ENCODE measurements at places on chromosomes 4 and X.

- no peak for DNase-seq
These were observed 31.2 kb downstream of the MSX1 start for GRCh38 chr4:4890574-4891255.

DNA sequence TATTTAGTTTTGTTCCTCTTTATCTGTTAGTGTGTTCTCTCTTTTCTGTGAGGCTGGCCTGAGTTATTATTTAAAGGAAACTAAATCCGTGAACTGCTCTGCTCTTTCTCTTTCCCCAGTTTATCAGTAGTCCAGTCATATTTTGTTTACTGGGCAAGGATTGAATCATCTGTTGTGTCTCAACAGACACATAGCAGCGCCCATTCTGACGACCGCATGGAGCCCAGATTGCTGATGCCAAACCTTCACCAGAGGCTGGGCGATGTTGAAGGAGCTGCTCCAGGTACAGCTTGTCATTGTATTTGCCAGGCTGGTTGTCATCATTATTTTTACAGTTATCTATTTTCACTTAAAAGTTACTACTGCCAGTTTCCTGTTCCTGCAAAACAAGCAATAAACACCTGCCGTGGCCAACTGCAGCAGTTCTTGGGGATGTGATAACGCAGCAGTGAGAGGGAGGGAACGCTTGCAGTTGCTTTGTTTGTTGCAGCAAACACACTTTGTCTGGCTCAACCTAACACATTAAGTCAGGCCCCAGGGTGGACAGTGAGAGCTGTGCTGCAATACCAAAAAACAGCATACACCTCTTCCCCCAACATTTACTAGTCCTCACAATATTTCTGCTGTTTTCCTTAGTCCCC is 10.1 kb downstream of the REELD1 start:
- no peak for DNase-seq

DNA sequence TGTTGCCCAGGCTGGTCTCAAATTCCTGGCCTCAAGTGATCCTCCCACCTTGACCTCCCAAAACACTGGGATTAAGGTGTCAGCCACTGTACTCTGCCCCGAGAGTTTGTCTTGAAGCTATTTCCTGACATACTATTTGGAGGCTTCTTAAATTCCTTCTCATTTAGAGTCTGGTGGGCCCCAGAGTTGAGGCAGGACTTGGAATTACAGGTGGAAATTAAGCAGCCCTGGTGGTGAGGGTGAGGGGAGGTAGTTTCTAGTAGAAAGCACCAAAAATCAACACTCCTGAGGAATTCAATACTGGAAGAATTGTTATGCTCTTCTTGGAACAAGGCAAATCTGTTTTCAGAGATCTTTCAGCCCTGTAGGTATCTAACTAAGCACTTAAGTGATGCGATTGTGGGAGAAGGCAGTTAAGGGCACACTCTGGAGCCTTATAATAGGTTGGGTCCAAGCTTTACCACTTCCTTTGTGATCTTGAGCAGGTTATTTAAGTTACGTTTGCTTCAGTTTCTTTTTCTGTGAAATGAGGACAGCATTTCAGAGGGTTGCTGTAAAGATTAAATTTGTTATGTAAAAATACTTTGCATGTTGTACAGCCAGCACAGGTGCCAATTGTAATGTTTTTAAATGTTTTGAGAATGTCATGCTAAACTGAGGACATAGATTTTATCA is 200.7 kb downstream of the SOWAHB start:
- DNase-seq = no peak

DNA sequence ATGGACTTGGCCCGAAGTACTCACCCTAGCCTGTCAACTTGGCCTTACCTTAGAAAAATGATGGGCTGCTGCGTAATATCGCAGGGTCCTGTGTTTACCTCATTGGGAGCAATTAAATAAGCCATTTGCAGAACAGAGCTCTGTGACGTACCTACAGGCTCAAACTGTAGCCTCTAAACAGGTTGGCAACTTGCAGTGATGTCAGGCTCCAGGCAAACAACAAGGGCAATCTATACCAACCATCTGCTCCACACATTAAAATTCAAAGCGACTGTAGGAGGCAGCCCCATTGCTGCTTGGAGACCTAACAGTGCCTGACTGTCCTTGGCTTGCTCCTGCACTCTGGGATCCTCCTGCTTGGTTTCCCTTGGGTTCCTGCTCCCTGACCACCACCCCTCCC is 17.2 kb downstream of the VGLL1 start:
- no peak for DNase-seq

DNA sequence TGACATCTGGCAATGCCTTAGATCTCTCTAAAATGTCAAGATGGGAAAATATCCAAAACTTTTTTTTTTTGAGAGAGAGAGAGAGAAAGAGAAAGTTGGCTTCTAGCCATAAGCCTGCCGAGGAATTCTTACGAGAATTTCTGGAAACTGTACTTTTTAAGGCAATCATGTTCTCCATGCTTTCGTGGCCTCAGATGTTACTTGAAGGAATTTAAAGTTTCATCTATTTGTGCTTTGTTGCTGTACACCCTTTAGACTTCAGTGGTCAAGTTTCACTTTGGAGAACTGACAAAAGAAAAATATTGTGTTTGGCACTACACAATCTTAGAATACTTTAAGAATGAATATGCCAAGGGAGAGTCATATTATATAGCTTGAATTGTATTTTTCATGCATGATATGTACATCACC is 53.9 kb downstream of the FAT4 start:
- DNase-seq = no peak

DNA sequence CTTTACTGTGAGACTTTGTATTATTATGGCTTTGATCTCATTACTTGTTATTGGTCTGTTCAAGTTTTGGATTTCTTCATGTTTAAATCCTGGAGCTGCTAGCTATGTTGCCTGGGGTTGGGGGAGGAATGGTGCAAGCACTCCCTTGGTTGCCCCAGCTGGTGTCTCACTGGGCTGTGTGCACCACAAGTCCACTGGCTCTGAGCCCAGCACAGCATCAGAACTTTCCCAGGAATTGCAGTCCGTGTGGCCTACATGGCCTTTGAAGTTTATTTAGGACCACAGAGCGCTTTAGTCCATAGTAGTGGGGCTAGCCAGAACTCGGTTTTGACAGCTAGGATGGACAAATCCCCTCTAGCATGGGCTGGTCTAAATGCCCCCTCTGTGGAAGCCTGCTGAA is 278.8 kb upstream of the RPS6KA3 start:
- no peak for DNase-seq

DNA sequence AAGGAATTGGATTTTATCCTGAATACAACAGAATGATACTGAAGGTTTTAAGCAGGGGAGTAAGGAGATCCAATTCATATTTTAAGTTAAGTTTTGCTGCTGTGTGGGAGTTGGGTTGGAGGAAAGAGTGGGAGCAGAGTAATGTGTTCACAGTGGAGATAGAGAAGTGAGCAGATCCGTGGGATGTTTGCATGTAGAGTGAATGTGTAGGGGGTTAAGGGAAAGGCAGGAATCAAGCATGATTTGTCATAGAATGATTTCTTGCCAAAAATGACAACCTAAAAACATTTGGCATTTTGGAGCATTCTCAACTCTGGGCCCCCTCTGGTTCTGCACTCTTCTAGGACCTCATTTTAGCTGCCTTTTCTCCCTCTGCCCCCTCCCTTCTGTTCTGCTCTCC is 76.6 kb downstream of the ARHGAP10 start:
- DNase-seq = no peak

DNA sequence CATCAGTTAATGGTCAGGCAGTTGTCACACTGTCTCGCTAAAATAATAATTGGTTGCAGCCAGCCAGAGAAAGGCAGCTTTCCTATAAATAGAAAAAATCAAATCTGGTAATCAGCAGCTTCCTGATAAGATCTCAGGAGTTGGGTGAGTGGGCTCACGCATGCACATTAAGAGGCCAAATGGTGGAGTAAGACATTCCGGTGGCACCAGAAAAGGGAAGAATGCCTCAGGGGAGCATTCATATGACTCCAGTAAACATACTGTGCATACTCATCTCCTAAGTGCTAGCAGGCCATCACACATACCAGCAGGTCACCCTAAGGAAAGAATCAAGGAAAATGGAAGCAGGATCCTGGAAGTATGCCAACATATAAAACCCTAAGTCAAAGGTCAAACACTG is 40.1 kb downstream of the UGT2B15 start:
- no peak for DNase-seq

GRCh38 chr4:23736466-23736865 is 153.4 kb downstream of the PPARGC1A start:
- no peak for DNase-seq

GRCh38 chr4:70518716-70519115 is 347 bp downstream of the AMTN start:
- no peak for DNase-seq

DNA sequence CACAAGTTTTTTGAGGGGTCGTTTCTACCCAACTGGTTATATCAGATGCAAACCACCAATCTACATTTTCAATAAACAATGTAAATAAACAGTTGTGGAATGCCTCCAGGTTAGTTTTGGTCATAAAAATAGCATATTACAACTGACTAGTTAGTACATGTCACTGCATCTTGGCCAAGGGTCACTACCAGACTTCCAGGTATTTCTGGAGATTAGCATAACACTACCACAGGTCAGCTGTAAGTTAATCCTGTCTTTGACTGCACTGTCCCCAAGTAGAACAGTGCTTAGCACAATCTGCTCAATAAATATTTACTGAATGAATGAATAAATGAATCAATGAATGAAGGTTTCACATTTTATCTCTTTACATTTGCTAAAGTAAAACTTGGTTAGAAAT is 64.4 kb downstream of the TBC1D19 start:
- no peak for DNase-seq

GRCh38 chr4:41427306-41427882 is 110.6 kb upstream of the LIMCH1 start:
- no peak for DNase-seq

GRCh38 chr4:126221717-126222340 is 907.1 kb downstream of the FAT4 start:
- no peak for DNase-seq

DNA sequence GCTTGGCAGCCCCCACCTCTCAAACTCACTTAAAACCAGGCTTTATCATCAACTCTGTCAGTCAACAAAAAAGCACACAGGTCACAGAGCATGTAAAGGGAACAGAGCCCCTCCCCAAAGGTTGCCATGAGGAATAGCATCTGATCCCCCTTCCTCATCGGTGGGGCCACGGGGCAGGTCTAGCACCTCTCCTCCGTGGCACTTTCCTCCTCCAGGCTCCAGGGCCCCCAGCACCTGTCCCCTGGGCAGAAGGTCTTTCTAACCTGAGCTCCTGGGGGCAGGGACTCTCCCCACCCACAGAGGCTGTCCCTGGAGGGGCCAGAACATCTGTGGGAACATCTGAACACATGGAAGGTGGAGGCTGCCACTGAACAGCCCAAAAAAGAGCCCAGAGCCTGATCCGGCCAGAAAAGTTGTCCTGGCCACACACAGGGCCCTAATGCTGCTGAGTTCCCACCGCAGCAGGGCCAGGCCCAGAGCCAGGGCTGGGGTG is 65.7 kb downstream of the ZFYVE28 start:
- no peak for DNase-seq

DNA sequence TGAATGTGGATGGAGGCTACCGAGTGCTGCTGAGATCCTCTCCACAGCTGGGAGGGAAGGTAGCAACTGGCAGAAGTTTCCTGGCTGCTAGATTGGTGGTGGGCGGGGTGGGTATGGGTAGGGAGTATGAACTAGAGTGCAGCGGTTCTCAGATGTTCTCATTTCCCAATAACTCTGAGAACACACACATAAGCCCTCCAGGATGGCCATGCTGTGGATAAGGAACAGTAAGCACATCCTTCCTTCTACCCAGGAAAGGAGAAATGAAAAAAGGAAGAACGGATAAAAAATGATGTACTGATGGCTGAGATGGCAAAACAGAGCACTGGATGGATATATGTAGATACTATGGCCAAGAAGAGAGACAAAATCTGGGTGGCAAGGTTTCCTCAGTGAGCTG is 116.0 kb downstream of the ZNF827 start:
- no peak for DNase-seq

GRCh38 chr4:184357772-184358171 is 116.6 kb downstream of the IRF2 start:
- DNase-seq = no peak

DNA sequence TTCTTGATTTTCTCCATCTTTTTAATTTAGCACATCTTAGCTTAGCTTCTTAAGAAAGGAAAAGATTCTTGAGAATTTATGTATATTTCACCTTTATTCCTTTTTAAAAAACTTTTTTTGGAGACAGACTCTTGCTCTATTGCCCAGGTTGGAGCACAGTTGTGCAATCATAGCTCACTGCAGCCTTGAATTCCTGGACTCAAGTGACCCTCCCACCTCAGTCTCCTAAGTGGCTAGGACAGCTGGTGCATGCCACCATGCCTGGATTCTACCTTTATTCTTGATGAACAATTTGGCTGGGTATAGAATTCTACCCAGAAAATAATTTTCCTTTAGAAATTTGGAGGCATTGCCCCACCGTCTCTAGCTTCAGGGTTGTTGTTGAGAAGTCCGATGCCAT is 19.5 kb upstream of the SH3D19 start:
- DNase-seq = no peak

- no peak for DNase-seq
These were observed 1865.5 kb upstream of the TENM3 start for GRCh38 chr4:180377741-180378140.

GRCh38 chr4:140080883-140081282 is 73.1 kb downstream of the MAML3 start:
- DNase-seq = no peak

- no peak for DNase-seq
These were observed 240.0 kb upstream of the PSAPL1 start for GRCh38 chr4:7674706-7675105.

- DNase-seq = no peak
These were observed 240.7 kb upstream of the TRAM1L1 start for GRCh38 chr4:117326091-117326490.

DNA sequence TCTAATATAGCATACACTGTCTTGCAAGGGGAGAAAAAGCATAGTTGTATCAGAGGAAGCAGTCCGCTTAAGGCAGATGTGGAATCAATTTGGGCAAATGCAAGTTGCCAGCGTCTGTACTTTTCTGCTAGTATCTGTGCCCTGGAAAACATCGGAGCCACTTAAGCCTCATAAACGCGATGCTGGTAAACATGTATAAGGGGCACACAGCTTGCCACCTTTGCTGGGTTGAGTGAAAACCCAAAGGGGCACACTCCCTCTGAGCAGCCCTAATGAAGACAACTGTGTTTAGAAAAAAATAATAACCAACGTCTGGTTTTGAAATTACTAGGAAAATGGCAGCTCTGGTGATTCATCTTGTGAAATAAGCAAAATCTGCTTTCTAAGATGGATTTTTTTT is 24.3 kb downstream of the SMIM20 start:
- DNase-seq = no peak

DNA sequence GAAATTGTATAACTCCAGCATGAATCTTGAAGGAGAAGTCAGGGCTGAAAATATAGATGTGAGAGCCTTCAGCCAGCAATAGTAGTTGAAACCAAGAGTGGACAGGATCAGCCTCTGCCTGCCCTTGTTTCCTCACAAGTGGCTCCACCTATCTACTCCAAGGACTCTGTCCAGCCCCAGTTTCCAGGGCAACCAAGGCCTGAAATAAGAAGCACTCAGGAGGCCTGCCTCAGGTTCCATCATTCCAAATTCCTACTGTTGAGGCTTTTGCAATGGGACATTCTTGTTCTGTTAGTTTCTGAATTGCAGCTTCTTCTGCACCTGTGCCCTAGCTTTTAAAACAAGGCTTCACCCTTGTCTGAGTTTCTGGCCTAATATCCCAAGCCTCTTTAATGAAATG is 41.6 kb downstream of the TRPC5OS start:
- DNase-seq = no peak
